ENCODE measurements at places on chromosomes 11 and 22.

- peak; percentile 77 for DNase-seq
These were observed 11.2 kb upstream of the BID start for GRCh38 chr22:17785185-17786184.

GRCh38 chr11:125517116-125517770 lies 21.2 kb upstream of the FEZ1 start:
- peak; percentile 23 for DNase-seq

- DNase-seq, result no peak
These were observed 13.7 kb downstream of the MTFP1 start for GRCh38 chr22:30439226-30439625.

GRCh38 chr11:47329987-47330931 lies 22.2 kb downstream of the MYBPC3 start:
- no peak for DNase-seq

DNA sequence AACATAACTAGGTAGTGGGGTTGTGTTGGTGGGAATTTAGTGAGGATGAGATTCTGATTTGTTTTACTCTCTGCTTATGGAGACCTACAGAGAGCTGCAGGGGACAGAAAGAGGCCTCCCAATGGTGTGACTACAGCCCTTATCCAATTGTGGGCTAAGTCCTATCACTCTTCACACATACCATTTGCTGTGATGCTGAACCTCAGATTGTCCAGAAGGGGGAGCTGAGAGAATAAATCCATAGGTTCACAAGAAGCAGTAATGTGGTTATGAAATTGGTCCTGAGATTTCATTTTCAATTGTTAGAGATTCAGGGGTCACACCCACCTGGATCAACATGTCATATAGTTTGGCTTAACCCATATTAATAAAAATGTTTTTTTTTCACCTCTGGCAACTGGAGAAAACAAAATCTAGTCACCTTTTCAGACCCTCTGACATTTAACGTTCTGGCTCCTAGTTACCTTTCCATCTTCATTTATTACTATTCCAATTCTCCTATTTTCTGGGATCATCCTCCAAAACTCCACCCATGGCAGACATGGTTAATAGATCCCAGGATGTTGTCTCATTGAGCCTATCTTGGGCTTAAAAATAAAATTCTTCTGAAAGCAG lies 53.3 kb upstream of the PTPN5 start:
- peak; percentile 35 for DNase-seq

DNA sequence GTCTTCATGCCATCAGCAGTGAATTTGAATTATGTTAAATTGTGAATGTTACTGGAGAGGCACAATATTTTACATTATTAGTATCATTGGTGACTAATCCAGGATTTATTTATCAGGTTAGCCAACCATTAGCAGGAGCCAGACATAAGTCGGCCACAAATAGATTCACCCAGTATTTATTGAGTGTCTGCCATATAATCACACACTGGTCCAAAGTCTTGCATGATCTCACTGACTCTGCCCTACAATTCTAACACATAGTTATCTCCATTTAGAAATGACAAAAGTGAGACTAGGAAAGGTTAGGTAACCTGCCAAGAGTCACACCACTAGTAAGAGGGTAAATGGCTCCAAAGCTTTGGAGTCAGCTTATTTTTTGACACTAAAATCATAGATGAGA lies 179.6 kb downstream of the BLID start:
- no peak for DNase-seq

- DNase-seq, result no peak
These were observed 35.5 kb downstream of the POLR3H start for GRCh38 chr22:41508770-41509170.
